Activated CD4-positive, alpha-beta T cell treated with anti-CD3 and anti-CD28 coated beads, Interleukin-2, amount 50 U/mL, for 4 hours (primary cell): ENCODE measurements at places on chromosomes 5 and 9.
A peak's percentile ranks its signal among the peaks of the same experiment; 100 is the strongest.

GRCh38 chr5:137199966-137200365 lies 299.2 kb downstream of the SPOCK1 start:
- no peak for DNase-seq

DNA sequence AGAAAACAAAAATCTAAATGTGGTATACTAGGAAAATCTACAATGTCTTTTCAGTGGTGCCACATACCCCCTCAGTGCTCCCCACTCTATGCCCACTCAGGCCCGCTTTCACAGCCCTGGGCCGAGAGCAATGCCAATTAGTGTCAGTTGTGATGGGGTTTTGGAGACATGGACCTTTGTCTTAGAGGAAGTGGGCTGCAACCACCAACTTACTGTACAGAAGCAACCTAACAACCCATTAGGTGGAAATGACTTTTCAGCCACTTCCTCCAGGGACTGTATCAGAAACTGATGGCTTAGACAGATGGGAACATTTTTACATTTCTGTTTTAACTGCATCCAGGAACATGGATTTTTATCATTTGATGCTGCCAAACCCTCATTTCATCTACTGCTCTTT lies 268.0 kb downstream of the BNC2 start:
- no peak for DNase-seq

DNA sequence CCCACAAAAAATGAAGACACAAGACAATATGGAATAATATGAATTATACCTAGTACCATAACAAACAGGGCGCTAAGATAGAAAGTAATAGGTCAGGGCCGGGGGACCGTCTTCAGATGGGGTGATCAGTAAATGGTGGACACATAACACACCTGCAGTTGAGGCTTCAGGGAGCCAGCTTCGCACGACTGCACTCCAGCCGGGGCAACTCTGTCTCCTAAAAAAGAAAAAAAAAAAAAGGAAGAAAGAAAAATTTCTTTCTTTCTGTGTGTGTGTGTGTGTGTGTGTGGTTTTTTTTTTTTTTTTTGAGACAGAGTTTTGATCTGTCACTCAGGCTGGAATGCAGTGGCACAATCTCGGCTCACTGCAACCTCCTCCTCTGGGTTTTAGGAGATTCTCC lies 75.0 kb upstream of the HSPA9 start:
- no peak for DNase-seq

GRCh38 chr9:109639674-109640579 lies 140.1 kb upstream of the PALM2AKAP2 start:
- no peak for DNase-seq

GRCh38 chr5:149432376-149432775 lies 53.3 kb upstream of the IL17B start:
- no peak for DNase-seq

DNA sequence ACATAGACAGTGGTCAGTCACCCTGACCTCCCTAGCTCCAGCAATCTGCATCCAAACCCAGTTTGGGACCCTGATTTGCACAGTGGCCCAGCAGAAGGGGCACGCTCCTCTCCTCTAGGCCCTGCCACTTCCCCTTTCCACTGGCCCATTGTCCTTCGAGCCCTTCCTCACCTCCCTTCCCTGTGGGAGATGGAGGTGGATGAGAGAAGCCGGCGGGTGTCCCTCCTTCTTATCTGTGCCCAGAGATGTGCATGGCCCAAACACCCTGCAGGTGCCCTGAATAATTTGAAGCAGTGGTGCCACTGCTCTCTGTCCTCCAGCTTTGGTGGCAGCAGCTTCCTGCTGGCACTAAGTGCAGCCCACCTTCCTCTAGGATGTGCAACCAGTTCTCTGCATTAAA lies 140.0 kb downstream of the BARX1 start:
- no peak for DNase-seq

- no peak for DNase-seq
Measured at GRCh38 chr5:40224421-40224820, 455.3 kb upstream of the PTGER4 start.

DNA sequence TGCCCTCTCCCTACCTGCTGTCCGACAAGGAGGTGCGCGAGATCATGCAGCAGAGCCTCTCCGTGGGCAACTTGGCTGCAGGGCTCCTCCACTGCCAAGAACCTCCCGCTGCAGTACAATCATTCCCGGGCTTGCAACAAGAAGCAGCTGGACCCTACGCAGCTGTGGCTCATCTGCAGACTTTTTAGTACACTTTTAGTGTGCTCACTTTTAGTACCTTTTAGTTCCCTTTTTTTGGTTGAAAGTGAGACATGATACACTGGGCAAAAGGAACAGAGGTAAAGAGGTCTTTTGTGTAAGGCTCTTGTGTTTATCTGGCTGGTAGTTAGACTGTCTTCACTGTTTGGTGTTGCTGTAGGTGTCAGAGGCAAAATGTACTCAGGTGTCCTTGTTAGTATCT lies 58.1 kb upstream of the SPTLC1 start:
- DNase-seq, result no peak

- no peak for DNase-seq
Measured at GRCh38 chr9:88025411-88026117, 51.2 kb upstream of the CDK20 start.

- DNase-seq, result no peak
Measured at GRCh38 chr9:127075624-127076372, 46.6 kb downstream of the ANGPTL2 start.

GRCh38 chr5:147939431-147940114 lies 33.2 kb upstream of the C5orf46 start:
- no peak for DNase-seq

DNA sequence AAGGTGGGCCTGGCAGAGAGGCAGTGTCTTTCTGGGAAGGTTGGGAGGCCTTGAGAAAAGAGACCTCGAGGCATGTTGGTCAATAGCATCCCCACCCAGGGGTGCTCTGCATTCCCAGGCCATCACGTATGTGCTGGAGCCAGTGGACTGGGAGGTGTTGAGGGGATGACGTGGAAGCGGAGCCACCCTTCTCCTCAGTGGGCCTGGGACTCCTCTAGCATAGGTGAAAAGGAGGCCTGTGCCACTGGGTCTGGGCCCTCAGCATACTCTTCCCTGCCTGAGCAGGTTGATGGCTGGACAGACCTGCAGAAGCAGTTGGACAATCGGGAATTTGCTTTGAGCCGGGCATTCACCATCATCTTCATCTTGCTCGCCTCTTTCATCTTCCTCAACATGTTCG lies 25.5 kb downstream of the PITX1 start:
- no peak for DNase-seq

GRCh38 chr5:5266297-5266696 lies 126.2 kb downstream of the ADAMTS16 start:
- no peak for DNase-seq

DNA sequence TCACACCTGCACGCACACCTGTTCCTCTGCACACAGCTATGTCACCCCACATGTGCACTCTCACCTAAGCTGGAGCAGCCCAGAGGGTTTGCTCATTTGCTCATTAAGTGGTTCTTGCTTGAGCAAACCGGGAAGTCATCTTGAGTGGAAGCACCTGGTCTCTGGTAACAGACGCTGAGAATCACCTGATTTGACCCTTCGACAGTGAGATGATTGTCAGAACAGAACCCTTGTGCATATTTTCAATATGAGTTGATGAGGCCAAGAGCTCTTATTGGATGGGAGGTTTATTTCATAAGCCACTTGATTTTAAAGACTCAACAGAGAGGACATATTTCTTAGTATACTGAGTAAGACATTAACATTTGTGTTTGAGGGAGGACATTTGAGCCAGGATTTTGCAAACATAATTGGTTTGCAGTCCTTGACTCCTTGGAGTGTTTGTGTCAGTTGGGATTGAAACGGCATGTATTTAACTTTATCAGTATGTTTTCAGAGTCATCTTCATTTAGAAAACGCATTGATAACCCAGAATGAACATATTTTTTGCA lies 22.1 kb upstream of the LPCAT1 start:
- no peak for DNase-seq

GRCh38 chr5:10645146-10645545 lies 81.3 kb downstream of the ANKRD33B start:
- no peak for DNase-seq

DNA sequence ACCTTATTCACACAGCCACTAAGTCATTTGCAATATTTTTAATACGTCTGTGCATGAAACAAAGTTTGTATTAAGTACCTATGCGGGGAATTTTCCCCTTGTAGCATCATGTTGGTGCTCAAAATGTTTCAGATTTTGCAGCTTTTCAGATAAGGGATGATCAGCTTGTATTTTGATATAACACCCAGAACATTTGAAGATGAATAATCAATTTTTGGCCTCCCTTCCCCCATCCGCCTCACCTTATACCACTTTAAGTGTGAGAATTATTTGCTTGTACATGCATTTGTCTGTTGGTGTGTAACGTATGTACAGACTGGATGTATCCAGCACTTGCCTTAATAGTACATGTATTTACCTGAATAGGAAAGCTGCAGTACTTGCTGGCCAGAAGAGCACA lies 1.7 kb downstream of the JAK2 start:
- DNase-seq, result no peak

DNA sequence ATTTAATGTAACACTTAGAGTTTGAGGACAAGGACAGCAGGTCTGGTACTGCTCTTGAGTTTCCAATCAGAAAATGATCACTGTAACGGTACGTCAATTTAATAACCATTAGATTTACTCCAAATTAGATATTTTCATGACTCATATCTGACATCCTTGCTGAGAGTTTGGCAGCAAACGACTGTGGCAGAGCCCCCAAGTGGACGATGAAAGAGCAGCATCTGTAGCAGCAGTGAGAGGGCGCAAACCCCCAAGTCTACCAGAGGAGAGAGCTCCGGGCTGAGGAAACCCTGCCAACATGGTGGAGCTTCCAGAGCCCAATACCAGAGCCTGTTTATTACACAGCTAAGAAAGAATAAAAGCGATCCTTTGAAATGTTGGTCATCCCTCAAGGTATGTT lies 73.2 kb upstream of the EPB41L4A start:
- no peak for DNase-seq

- no peak for DNase-seq
Measured at GRCh38 chr5:75091597-75091996, 39.2 kb upstream of the GCNT4 start.

- DNase-seq, result no peak
Measured at GRCh38 chr5:3386637-3387036, 209.0 kb upstream of the IRX1 start.

DNA sequence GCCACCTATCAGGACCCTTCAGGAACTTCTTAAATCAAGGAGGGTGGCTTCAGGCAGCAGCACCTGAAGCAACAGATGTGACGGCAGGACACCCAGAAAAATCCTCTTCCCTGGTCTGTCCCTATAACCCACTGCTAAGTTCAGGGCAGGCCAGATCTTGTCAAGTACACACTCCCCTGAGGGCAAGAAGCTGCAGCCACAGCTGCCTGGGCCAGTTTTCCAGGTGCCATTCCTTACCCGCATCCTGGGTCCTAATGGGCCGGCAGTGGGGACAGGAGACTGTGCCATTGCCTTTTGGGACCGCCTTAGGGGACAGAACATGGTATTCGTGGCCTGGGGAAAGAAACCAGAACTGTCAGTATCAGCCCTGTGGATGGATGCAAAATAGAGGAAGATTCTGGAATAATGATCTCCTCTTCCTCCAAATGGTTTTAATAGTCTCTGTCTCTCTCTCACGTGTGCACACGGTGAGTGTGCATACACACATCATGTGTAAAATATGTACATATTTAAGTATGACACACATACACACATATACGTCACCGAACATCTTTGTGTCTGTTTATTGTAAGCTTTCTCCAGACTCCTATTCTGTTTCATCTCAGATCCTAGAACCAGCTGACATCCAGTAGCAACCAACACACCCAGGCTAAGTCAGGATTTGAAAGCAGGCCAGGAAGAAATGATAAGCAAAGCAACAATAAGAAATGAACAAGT lies 14.0 kb downstream of the ORM2 start:
- DNase-seq, result no peak

- no peak for DNase-seq
Measured at GRCh38 chr5:33504570-33504969, 63.8 kb downstream of the TARS1 start.

GRCh38 chr9:86854898-86855523 lies 92.3 kb downstream of the GAS1 start:
- no peak for DNase-seq

DNA sequence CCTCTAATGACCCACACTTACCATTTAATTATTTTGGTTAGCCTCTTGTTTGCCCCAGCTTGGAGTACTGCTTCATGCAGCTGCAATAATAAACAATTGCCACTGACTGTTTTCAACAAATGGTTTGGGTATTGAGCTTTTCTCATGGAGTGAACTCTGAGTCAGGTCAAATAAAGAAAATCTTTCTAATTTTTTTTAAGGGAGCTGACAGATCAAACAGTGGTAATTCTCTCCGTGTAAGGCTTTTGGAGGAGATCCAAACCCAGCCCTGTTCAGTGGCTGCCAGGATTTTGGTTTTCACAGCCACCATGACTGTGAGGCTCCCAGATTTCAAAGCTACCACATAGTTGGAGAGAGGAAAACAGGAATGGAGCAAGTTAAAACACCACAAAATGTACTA lies 110.7 kb upstream of the EFNA5 start:
- DNase-seq, result no peak

- no peak for DNase-seq
Measured at GRCh38 chr5:143401227-143402016, 2.1 kb downstream of the NR3C1 start.

- no peak for DNase-seq
Measured at GRCh38 chr9:89225036-89225435, 46.4 kb upstream of the SHC3 start.

GRCh38 chr9:3733039-3733408 lies 207.2 kb upstream of the RFX3 start:
- DNase-seq, result no peak

DNA sequence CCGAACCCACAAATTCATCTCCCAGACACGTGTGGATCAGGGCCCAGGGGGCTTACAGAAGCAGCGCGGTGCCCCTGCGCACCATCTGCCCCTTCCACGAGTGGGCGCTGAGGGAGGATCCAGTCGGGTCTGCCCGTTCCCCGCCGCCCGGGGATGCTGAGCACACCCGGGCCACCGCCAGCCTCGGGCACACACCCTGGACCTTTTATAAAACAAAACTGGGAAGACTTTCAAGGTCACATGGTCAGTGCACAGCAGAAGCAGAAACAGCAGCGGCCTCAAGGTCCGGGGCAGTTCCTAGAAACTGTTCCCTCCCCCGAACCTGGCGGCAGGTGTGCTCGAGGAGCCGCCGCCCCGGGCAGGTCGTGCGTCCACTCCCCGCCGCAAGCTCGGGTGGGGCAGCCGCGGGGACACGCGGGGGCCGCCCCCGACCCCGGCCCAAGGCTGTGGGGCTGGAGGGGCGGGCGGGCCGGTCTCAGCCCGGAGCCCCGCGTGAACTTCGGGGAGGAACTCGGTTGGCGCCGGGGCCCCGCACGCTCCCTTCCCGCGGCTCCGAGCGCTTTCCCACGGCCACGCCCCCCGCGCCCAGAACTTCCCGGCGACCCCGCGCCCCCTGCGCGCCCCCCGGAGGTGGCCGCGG lies 633 bp upstream of the PPP1R26 start:
- DNase-seq, result no peak

- DNase-seq, result no peak
Measured at GRCh38 chr5:66326276-66326675, 182.2 kb downstream of the SREK1 start.

GRCh38 chr9:13128266-13128860 lies 151.1 kb downstream of the MPDZ start:
- DNase-seq, result no peak

- DNase-seq, result peak; percentile 66
Measured at GRCh38 chr5:150411245-150411979, 1.3 kb downstream of the CD74 start.
